ENCODE measurements at places on chromosomes 12 and 14.

DNA sequence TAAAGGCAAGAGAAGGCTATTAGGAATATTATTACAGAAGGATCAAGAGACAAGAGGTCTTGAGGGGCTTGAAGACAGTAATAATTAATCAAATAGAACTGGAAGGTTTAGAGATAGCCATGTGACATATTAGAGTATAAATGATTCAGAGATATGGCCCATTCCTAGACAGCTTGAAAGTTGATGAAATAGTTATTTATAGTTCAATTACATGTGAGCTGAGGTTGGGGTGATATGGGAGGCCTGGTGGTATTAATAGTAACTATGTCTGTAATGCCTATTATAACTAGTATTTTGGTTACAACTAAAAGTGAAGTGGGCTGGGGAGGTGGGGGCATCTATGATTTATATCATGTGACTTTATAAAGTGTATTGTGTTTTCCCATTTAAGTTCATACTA is 14.1 kb upstream of the MIS18BP1 start:
- DNase-seq: no peak

GRCh38 chr12:16789204-16789790 is 183.3 kb upstream of the LMO3 start:
- no peak for DNase-seq

- DNase-seq: no peak
These were observed 66.4 kb upstream of the FLRT2 start for GRCh38 chr14:85463512-85463911.

GRCh38 chr14:94879537-94879936 is 109.6 kb upstream of the GSC start:
- DNase-seq: no peak

GRCh38 chr12:65602610-65603295 is 221.5 kb upstream of the HMGA2 start:
- DNase-seq: peak; percentile 24

GRCh38 chr14:99194136-99194535 is 77.9 kb downstream of the BCL11B start:
- DNase-seq: no peak

DNA sequence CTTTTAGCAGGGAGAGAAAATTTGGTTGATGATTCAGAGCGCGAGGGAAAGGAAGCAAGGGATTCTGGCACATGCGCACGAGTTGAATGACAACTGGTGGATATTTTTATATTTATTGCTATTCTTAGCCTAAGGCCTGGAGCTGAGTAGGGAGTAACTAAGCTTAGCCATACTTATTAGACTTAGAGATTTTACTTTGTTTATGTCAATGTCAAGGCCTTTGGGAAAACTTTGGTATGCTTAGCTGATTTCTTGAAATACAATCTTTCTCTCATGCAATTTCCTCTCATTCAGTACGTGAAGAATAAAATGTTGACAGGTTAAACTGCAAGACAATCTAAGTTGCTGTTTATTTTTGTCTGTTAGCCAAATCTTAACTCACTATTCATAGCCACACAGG is 101.1 kb downstream of the CRADD start:
- DNase-seq: no peak

DNA sequence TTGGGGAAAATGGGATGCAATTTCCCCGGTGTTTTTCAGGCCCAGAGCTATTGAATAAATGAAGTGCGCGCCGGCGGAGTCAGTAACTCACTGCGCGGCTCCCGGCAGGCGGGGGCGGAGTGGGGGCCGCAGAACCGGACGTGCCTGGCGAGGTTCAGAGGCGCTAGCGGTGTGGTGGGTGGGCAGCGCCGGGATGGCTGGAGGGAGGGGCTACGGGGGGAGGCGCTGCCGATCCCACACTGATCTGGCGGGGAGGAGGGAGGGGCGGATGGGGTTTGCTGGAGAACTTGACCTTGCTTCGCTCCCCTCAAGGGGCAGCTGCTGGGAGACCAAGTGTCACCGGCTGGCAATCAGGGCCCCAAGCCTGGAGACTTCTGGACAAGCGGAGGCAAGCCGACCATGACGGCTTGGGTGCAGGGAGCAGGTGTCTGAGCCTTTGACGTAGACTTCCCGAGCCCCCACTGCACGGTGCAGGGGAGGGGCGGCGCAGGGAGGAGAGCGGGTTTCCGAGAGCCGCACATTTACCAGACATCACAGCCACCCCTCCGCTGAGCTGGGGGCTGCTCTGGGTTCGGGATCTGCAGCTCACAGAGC is 174.1 kb upstream of the RTL1 start:
- peak; percentile 5 for DNase-seq

- no peak for DNase-seq
These were observed 104.4 kb downstream of the PIWIL1 start for GRCh38 chr12:130441771-130442760.

GRCh38 chr12:110585231-110585799 is 2.2 kb upstream of the PPTC7 start:
- no peak for DNase-seq
